CD4-positive, alpha-beta T cell treated with Interleukin-17A for 1 hour (primary cell): ENCODE measurements at places on chromosomes 5 and 9.

- DNase-seq, result no peak
Measured at GRCh38 chr5:129905473-129906176, 1.4 kb downstream of the CHSY3 start.

GRCh38 chr9:131942146-131942720 is 137.4 kb downstream of the MED27 start:
- DNase-seq, result no peak

GRCh38 chr9:127927201-127927987 is 3.2 kb downstream of the PIP5KL1 start:
- DNase-seq, result peak; percentile 86

GRCh38 chr9:69392826-69393225 is 67.8 kb downstream of the ENTREP1 start:
- no peak for DNase-seq

- DNase-seq, result no peak
Measured at GRCh38 chr9:1440256-1440655, 390.1 kb downstream of the DMRT2 start.
